Left renal cortex interstitium (tissue), 4 donors: ENCODE measurements at places on chromosomes 16 and 17.

GRCh38 chr16:84821728-84822689, 2.2 kb downstream of the CRISPLD2 start:
- no peak for DNase-seq

GRCh38 chr16:24966031-24966430, 49.1 kb downstream of the ARHGAP17 start:
- no peak for DNase-seq

DNA sequence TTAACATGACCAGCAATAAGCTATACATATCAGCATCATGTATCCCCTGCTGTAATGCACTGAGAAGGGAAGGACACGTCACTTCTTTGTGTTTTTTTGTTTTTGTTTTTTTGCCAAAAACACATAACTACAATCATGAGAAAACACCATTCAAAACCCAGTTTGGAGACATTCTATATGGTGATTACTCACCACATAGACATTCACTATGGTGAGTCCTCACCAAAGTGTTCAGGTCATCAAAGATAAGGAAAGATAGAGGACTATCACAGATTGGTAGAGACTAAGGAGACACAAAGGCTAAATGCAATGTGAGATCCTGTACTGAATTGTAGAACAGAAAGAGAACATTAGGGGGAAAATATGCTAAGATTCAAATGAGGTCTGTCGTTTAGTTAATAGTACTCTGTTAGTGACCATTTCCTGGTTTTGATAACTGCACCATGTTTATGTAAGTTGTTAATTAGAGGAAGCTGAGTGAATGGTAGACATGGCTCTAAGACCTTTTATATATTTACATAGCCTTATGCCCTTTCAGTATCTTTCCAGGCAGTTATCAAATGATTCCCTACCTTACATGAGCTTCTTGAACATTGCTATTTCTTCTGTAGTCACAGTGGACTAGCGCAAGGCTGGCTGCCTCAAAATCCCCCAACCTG, 46.6 kb downstream of the PIK3R5 start:
- no peak for DNase-seq

- DNase-seq, result no peak
Measured at GRCh38 chr17:81534157-81535006, 6.2 kb downstream of the FSCN2 start.
